Suprapubic skin (tissue), 4 donors: ENCODE measurements at places on chromosomes 1 and 21. TPM values are rescaled to one million over a fixed set of nuclear protein-coding genes. Genes with fewer than 3 reads are reported as not detected.

Gene DNASE2B
- total RNA-seq: not detected

- H3K27ac ChIP-seq: no peak overlapping the region
- H3K27me3 ChIP-seq: no peaks in the 10 kb centered on the region
- H3K4me1 ChIP-seq: no peaks in the 10 kb centered on the region
- H3K4me3 ChIP-seq: no peak overlapping the region
- H3K36me3 ChIP-seq: no peaks in the 10 kb centered on the region
- no peak for DNase-seq
Observed at GRCh38 chr1:199546323-199546722, 481.2 kb upstream of the NR5A2 start.

DNA sequence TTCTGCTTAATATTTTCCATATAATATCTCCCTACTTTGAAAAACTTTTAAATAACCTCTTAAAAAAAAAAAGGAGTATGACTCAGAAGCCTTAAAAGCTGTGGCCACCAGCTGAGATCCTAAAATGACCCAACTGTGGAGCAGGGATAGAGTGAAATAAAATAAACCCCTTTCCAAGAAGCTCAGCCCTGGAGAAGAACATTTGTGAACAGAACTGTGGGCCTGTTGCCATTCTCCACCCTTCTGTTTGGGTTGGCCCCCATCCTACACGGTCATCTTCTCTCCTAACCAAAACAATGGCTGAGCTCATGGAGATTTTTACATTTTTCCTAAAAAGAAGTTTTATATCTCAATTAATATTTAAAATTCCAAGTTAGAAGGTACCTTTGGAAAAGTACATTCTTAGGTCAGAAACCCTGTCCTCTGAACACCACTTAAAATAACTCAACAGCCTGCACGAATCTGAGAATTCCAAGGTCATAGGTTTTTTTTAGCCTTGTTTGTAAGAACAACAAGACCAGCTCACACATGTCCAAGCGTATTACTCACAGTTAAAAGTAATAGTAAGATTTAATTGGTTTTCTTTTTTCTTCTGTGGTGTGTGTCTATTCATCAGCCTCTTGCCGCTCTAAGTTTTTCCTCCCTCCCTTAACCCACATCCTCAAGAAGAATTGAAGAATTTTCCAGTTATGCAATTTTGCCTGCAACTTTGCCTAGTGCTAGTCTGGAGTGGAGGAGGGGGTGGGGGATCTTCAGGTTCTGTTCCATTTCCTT lies 107.7 kb upstream of the ERRFI1 start:
- H3K36me3 ChIP-seq: no peaks in the 10 kb centered on the region
- no peaks in the 10 kb centered on the region for H3K27me3 ChIP-seq
- peak; percentile 86 for DNase-seq

DNA sequence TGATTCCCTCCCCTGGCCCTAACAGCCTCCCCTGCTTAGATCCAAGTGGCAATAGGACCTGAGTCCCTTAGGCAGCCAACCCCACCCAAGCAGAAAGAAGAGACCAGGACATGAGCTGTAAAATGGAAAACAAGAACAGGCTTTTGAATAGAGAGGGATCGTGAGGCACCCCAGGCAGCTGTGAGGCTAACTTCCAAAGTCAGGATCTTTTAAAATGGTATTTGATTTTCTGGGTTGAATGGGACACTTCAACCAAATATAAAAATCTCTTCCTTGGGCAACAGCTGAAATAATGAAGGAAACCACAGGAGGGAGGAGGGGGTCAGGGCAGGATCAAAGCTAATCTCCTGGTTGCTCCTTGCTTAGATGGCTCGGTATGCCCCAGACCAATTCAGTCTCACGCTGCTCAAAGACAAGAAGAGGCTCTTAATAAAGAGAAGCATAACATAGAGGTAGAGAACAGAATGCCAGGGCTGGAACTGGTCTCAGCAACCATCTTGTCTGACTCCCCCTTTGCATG lies 28.6 kb upstream of the AVPR1B start:
- no peak overlapping the region for H3K27ac ChIP-seq
- DNase-seq: no peak
- no peak overlapping the region for H3K4me3 ChIP-seq
- H3K27me3 ChIP-seq: peaks cover 15% of the 10 kb centered on the region
- H3K4me1 ChIP-seq: no peaks in the 10 kb centered on the region
- H3K36me3 ChIP-seq: no peaks in the 10 kb centered on the region

- H3K36me3 ChIP-seq: peaks cover 46% of the 10 kb centered on the region
- no peak overlapping the region for H3K27ac ChIP-seq
- DNase-seq: no peak
- H3K4me1 ChIP-seq: no peaks in the 10 kb centered on the region
- no peak overlapping the region for H3K4me3 ChIP-seq
- no peaks in the 10 kb centered on the region for H3K27me3 ChIP-seq
Observed at GRCh38 chr1:62539028-62539447, 58.3 kb upstream of the ANGPTL3 start.

DNA sequence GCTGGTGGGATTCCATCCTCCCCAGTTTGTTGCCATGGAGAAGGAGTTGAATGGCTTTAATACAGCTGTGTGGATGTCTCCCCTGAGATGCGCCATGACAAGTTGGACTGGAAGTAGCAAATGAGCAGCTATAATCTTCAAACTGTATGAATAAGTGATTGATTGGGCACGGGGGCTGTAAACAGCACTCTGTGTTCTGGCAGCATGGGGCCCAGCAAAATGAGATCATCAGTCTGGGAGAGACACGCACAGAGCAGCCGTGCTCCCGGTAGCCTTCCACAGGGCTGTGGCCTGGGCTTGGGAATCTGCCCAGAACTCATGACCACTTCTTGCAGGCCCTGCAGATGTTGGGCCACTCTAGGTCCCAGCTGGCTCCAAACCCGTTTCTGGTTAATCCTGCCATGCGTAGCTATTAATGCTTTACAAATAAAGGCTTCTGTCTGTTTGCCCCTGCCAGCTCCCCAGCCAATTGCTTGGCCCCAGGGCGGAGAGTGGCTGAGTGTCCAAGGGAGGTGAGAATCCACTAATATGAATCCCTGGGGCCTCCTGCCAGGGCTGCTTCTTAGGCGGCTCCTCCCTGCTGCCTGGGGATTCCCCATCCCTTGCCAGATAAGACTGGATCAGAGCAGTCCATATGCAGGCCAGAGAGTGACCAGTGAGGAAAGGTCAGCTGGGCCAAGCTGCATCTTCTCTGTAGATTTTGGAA lies 642.9 kb downstream of the AJAP1 start:
- no peak overlapping the region for H3K27ac ChIP-seq
- no peak for DNase-seq
- H3K27me3 ChIP-seq: peaks cover 44% of the 10 kb centered on the region
- peaks cover 7% of the 10 kb centered on the region for H3K4me1 ChIP-seq
- H3K36me3 ChIP-seq: no peaks in the 10 kb centered on the region

DNA sequence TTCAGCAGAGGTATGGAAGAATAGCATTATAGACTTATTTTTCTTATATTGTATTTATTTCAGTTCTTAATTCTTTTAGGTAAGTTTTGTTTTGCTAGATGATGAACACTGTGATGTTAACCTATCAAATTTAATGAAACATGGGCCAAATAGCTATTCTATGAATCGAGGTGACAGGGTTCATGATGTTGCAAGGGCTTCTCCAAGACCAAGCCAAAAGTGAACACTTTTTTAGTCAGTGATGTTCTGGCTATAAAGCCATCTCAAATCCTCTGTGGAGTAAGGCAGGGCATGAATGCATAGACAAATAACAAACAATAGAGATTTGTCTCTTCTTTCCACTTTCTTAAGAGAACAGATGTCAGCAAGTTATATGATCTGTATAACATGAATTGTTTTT lies 26.7 kb downstream of the C1orf146 start:
- no peak overlapping the region for H3K27ac ChIP-seq
- H3K36me3 ChIP-seq: peaks cover 12% of the 10 kb centered on the region
- H3K27me3 ChIP-seq: no peaks in the 10 kb centered on the region
- DNase-seq: no peak
- H3K4me1 ChIP-seq: no peaks in the 10 kb centered on the region

GRCh38 chr1:235997049-235997448 lies 67.8 kb downstream of the NID1 start:
- H3K4me1 ChIP-seq: peaks cover 6% of the 10 kb centered on the region
- no peak overlapping the region for H3K27ac ChIP-seq
- no peaks in the 10 kb centered on the region for H3K27me3 ChIP-seq
- H3K36me3 ChIP-seq: peaks cover 18% of the 10 kb centered on the region
- no peak for DNase-seq
